Substantia nigra (tissue), 51 donors: ENCODE measurements at places on chromosomes 3 and 15.

DNA sequence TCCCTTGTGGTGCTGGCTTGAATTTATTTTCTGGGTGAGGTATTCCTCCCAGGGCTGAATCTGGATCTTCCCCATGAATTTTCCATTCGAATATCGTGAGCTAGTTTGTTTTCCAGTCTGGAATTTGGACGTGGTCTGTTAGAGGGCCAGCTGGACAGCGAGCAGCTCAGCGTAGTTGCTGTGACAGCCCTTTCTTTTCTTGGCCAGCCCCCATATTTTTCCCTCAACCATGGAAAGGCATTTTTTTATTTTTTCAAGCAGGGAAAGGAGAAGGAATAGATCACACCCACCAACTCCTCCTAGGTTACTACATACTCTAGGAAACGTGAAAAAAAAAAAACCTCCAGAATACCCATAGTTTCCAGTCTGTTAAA, 152.0 kb downstream of the KLHL25 start:
- DNase-seq: no peak

- no peak for DNase-seq
These were observed 71.3 kb downstream of the NUP210 start for GRCh38 chr3:13348661-13349396.

DNA sequence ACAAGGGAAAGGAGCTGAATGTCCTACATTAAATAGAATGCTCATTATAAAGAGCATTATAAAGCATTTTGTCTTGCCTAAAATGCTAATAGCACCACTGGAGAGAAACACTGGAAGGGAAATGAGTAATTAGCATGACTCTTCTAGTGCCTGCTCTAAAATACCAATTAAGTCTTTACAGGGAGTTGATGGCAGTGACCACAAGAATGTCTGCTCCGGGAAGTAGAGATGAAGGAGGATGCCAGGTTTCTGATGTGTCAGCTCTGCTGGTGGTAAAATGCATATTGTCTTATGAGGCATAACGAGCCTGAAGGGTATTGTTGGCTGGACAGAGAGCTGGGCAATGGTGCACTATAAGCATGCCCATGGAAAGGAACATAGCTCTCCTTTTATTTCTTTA, 49.5 kb downstream of the MYLK start:
- no peak for DNase-seq

GRCh38 chr3:124353691-124354090, 361.8 kb upstream of the ROPN1 start:
- DNase-seq: no peak

DNA sequence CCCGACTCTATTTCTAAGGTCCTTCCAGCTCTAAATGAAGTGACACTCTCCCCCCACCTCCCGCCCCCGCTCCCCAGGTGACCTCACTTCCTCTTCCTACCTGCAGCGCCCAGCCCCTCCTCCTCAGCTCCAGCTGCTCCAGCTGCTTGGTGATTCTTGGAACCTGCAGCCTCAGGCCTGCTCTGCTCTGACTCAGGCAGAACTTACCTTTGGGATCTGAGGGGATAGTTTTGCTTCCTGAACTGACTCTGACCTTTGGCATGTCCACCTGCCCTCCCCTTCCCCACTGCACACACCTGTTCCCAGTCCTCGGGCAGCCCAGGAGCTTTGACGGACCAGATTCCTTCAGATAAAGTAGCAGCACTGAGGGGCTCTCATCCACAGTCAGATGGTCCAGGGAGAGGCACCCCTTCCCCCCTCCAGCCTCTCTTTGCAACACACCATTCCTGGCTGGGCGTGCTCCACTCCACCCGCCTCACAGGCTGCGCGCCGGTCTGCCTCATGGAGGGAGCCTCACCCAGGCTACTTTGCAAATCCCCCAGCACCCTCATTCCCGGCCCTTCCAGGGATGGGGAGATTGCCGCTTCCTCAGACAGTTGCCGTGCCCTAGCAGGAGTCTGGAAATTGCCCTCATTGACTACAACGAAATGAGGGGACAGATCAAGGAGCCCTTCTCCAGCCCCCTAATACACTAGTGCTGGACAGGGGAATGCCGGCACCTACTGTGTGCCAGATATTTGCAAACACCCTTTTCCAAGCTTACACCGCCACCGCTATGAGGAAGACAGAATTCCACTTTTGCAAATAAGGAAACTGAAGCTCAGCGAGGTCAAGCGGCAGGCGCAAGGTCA, 692 bp upstream of the C15orf39 start:
- no peak for DNase-seq

GRCh38 chr3:187263270-187263669, 28.3 kb downstream of the MASP1 start:
- DNase-seq: no peak

DNA sequence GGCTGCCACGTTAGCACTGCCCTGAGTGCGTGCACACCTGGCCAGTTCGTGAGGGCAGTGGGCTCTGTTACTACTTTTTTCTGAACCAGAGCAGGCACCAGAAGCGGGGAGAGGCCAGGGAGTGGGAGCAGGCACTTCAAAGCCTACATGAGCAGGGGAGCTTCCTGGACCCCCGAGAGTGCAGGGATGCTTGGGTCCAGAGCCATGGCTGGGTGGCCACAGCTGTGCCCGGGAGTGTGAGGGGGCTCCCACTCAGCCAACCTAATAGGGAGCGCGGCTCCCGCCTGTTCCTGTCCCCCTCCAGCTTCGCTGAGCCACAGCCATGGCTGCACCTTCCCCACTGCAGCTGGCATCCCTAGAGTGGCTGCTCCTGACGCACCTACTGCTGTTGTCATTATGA, 1423.3 kb downstream of the SI start:
- no peak for DNase-seq

DNA sequence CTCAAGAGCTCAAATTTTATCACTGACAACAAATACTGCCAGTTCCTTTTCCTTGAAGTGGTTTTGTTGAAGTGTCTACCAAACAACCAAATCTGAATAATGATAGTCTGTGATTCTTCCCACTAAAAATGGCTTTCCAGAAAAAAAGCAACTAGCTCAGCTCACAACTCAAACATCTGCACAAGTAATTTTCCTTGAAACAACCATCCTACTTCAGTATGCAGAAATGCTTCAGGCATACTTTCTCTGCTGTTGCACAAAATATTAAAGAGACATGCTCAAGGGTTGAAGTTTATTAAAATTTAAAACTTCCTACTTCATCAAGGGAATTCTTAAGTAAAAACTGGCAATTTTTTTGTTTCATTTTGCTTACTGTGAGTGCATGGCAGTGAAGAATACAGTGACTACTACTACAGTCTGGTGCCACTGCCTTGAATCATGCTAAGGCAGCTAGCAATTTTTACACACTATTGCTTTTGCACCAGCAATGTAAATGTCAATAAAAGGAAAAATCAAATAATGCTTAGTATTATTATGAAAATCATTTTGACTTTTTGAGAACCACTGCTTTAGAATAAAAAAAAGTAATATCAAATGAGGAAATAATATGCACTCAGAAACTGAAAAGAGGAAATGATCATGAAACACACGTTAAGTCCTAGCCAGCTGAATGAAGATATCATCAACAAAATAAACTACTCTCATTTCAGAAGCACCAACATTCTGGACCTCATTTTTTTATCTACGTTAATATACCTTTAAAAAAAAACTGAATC, 33.6 kb downstream of the VPS13C start:
- DNase-seq: no peak

DNA sequence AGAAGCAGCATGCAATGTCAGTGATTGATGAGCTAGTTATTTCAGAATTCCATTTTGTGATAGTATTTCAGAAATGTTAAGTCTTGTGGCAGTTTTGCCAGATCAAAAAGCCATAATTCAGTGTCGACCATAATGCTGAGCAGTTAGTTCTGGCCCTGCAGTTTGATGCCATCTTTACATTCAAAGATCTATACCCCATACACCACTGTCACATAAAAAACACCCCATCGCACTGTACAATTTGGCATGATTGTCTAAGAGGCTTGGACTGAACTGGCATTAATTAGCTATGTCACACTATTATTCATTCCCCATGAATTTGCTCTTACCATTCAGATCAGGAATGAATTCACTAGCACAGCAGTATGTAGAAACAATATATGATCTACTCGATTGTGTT, 127.7 kb upstream of the EPHA3 start:
- DNase-seq: no peak

- no peak for DNase-seq
These were observed 6.1 kb upstream of the THSD4 start for GRCh38 chr15:71109130-71109529.
